ENCODE measurements at places on chromosomes 16 and 17.

DNA sequence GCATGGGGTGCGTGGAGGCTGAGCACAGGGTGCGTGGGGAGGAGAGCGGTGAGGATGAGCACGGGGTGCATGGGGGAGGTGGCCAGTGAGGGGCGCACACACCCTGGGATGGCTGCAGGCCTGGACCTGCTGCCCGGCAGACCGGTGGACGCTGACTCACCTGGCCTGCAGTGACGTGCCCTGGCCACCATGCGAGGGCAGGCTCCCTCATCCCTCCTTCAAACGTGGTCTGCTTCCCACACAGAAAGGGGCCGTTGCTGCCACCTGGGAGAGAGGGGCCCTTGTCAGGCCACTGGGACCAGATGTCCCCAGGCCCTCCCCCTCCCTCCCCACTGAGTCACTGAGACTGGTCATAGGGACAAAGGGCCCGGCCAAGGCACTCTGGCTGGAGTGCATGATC is 20.1 kb upstream of the APRT start:
- DNase-seq: no peak

- peak; percentile 69 for DNase-seq
These were observed 7.9 kb upstream of the LLGL1 start for GRCh38 chr17:18217412-18218015.

DNA sequence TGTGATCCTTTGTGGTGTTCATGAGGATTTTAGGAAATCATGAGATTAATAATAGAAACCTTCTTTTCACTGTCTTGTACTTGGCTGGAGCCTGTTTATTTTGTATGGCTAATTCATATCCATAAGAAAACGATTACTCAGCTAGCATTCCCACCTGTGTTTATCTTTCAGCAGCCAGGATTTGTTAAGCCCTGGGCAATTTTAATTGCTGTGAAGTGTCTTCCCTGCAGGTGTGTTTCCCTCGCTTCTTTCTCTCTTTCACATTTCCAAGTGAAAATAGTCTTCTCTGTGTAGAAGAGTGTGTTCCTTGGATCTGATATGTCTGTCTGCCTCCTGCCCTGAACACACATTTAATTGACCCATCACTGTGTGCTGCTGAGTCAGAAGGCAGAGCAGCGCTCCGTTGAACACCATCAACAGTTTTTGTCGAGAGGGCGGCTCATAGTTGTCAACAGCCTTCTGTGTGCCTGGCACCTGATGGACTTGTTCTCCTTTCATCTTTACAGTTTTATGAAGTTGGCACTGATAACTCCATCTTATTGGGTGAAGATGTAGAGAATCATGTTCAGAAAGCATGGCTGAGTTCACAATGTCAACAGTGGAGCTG is 83.2 kb downstream of the SPECC1 start:
- no peak for DNase-seq

DNA sequence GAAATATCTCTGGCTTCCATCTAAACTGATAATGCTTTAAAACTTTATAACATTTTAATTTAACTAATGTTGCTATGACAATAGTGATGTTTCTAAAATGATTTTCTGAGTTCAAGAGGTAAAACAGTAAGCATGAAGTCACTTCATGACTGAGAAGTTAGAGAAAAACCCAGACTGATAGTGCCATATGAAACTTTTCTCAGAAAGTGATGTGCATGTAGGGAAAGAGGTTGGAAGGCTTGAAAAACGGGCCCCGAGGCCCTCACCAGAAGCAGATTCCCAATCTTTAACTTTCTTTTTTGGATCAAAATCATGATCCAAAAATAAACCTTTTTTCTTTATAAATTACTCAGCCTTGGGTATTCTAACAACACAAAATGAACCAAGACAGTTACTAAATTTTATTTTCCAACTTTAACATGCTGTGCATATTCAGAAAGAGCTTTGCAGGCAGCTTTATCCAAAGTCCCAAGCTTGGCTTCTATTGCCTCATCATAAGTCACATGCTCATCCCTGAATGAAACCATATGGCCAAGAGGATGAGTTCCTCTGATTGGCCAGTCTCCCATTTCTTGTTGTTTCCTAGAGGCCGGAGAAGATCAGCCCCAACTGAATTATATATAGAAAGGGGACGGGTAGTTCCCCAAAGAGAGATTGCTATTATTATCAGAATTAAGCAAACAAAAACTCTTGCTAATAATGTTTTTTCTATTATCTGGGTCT is 357.6 kb upstream of the SALL1 start:
- no peak for DNase-seq

- no peak for DNase-seq
These were observed 207.0 kb downstream of the MSI2 start for GRCh38 chr17:57463103-57463885.

DNA sequence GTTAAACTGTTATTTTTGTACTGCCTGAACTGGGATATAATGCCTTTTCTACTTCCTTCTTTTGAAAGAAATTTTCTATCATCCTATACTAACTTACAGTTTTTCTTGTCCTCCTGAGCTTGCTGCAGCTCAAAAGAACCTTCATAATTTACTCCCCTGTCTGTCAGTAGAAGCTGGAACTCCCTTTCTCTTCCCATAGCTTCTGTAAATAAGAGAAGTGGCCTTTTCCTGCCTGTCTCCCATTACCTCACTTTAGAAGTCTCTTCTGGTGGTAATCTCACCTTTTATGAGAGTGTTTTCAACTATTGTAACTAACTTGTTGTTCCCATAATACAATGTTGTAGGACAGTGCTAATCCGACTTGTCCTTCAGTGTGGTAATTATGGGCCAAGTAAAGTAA is 246.7 kb upstream of the TBX2 start:
- DNase-seq: no peak

DNA sequence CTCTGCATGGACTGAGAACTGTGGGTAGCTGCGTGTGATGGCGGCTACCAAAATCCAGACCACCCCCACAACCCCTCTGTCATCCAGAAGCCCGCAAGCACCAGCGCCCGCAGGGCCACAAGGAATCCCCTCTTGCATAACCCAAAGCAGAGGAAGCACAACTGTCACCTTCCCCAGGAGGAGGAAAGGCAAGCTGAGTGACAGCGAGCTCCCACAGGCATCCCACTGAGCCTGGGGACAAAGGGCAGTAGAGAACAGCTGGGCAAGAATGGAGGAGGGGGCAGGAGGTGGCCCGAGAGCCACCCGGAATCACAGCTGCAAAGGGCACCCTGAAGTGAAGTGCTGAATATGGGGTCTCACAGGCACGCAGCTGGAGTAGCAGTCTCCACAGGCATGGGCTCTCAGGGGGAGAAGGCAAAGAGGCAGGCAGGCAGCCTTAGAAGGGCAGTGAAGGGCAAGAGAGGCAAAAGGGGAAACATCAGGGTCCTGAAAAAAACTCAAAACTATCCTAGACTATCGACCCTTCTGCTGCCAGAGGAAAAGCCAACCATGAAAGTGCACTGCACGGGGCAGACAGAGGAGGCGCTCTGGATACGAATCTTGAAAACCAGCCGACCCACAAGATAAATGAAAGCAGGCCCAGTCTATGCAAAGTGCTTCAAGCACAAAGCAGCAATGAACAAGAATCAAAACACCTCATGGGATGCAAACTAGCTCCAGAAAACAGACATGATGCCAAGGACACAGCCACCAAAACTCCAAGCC is 17.1 kb downstream of the USP36 start:
- DNase-seq: no peak

DNA sequence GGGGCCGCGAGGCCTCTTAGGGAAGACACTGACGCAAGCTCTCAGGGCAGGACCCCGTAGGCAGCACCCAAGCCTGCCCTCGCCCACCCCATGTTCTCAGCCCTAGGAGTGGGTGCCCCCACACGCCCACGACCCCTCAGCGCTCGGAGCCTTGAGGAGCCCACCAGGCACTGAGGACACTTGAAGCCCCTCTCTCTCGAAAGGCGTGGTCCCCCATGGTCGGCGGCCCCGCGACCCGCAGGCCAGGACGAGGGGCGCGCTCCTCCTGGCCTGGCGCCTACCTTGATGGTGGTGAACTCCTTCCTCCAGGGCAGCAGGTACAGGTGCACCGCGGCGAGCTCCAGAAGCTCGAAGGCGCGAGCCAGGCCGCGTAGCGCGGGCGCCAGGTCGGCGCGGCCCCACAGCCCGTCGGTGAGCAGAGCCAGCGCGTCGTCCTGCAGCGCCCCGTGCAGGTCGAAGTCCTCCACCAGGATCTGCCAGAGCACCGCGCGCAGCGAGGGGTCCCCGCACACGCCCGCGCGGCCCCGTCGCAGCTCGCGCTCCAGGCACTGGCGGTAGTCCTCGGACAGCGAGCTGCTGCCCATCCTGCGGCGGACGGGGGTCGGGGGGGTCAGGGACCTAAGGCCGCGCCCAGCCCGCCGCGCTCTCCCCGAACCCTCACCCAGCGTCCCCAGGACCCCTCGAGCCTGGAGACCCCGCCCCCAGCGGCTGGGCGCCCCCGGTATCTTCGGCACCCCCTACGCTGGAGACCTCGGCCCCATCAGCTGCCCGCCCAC is 668 bp downstream of the SPATA2L start:
- DNase-seq: peak; percentile 55

DNA sequence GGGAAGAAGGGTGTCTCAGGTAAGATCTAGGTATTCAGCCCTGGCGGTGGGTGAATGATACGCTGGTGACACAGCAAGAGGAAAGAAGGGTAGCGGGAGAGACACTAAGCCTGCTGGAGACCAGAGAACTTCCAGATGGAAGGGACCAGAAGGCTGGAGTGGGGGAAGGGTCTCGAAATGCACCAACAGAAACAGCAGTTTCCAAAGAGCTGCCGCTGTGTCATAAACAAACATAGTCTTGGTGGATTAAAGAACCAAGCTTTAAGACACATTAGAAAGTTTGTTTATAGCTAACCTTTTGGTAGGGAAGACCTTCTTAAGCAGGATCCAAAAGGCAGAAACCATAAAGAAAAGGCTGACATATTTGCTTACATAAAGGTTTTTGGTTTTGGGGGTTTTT is 20.9 kb downstream of the TRPV3 start:
- DNase-seq: no peak

GRCh38 chr17:75755205-75755901 is 9.6 kb downstream of the GALK1 start:
- DNase-seq: no peak

GRCh38 chr17:17572010-17572785 is 19.3 kb downstream of the PEMT start:
- no peak for DNase-seq

- DNase-seq: no peak
These were observed 103.4 kb downstream of the CYLD start for GRCh38 chr16:50845296-50845695.

- no peak for DNase-seq
These were observed 283.3 kb upstream of the CDH5 start for GRCh38 chr16:66083171-66083570.

GRCh38 chr17:36001862-36002603 is 680 bp upstream of the CCL15 start:
- DNase-seq: no peak

DNA sequence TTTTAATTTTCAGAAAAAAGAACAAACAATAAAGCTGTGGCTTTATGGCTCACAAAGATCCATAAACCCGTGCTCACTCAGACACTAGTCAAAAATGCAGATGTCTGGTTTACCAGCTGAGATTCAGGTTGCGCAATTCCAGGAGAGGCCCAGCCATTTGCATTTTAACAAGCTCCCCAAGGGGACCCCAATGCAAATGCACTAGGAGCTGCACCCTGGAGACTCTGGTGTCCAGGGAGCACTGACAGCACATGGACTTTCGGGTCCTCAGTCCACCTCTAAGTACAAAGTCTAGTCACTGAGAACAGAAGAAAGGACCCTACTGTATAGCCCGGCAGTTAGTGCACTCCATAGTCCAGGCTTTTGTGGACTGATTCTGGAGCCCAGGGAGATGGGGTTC is 326.3 kb downstream of the MAF start:
- DNase-seq: no peak

- no peak for DNase-seq
These were observed 243.9 kb downstream of the CA10 start for GRCh38 chr17:51914577-51914976.

DNA sequence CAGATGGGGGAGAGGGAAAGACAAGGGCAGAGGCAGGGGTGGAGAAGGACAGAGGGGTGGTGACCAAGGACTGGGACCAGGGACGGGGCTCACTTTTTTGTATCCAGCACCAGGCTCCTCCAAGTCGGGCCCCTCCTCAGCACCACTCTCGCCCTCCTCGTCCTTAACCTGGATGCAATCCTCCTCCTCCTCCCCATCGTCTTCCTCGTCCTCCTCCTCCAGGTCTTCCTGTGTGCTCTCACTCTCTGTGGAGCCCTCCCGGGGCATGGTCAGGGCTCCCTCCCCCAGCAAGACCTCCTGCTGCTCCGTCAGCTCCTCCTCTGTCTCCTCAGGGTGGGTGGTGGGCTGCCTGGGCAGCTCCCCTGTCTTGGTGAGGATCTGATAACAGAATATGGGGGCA is 16.8 kb downstream of the G6PC3 start:
- DNase-seq: no peak
